ENCODE measurements at places on chromosomes 16 and 17.

- DNase-seq: no peak
Measured at GRCh38 chr16:24815021-24815420, 30.7 kb upstream of the SLC5A11 start.

DNA sequence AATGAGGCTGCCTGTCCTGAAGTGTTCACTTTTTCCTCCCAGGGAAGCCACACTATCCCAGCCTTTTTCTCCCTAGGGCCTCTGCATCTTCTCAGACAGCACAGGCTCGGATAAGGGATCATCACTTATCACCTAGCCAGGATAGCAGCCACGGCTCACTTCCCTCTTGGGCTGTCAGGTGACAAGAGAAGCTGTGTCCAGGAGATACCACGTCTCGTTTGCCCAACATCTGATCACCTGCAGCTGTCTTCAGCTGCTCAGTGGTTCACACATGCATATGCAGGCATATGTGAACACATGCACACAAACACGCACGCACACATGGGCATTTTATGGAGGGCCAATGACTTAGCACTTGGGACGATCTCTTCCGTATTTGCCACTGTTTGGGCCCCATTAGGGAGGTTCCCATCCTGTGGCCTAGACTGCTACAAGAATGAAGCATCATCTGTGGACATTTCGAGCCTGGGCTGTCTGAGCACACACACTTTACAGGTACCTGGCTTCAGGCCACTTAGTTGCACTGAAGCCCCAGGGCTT lies 32.4 kb upstream of the ADORA2B start:
- no peak for DNase-seq

GRCh38 chr17:76234354-76234679 lies 6.0 kb downstream of the RNF157 start:
- peak; percentile 20 for DNase-seq

GRCh38 chr17:74918906-74919305 lies 4.1 kb downstream of the USH1G start:
- no peak for DNase-seq

GRCh38 chr17:31048780-31049179 lies 46.0 kb upstream of the NF1 start:
- DNase-seq: no peak

Measured in CD4-positive, alpha-beta T cell treated with Interleukin-4 for 4 hours (primary cell).